ENCODE measurements at places on chromosomes 4 and X.

- no peak for DNase-seq
These were observed 114.6 kb downstream of the PCDH18 start for GRCh38 chr4:137417676-137418075.

- no peak for DNase-seq
These were observed 183.5 kb downstream of the ZC4H2 start for GRCh38 chrX:64792598-64793337.

GRCh38 chr4:133156096-133156495, 7.0 kb downstream of the PCDH10 start:
- DNase-seq: no peak

- no peak for DNase-seq
These were observed 307.0 kb downstream of the ADGRL3 start for GRCh38 chr4:61507091-61507490.

- DNase-seq: no peak
These were observed 84.8 kb downstream of the TMEM144 start for GRCh38 chr4:158295053-158295452.

DNA sequence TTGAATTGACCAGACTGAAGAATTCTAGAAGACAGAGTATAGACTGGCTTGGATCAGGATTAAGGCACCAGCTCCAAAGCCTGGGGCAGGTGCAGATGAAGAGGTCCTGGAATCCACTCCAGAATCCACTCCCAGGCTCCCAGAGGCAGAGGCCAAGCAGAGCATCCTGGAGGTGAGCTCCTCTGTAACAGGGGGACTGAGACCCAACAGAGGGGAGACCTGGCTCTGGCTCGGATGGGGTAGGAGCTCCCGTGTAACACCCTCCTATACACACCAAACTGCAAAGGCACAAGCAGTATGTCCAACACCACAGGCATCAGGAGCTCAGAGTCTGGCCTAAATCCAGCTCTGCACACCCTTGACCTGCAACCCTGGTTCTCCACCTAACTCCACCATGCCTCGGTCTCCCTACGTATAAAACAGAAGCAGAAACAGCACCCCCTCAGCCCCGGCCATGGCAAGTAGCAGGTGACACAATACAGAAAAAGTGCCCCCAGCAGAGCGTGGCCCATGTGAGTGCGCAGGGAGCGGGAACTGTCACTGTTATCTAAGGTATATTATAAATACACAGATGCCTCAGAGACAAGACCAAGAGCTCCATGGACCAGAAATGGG, 14.9 kb downstream of the RNF212 start:
- no peak for DNase-seq

DNA sequence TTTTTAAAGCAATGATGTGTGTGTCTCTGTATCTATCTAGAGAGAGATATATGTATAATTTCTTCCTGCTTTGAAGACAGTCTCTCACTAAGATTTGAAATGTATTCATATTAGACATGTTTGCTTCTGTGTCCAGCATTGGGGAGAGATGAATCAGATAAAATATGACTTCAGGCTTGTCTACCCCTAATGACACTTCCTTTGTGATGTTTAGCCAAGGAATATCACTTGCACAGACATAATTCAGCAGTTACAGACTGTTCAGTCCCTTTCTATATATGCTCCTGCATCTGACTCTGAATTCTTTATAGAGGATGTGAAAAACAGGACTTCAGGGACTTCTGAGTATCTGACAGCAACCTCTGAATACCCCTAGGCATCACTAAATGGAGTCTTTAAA, 158.4 kb downstream of the DCLK2 start:
- DNase-seq: no peak

- no peak for DNase-seq
These were observed 531 bp downstream of the DGKQ start for GRCh38 chr4:972651-973424.

- no peak for DNase-seq
These were observed 10.4 kb downstream of the RELL1 start for GRCh38 chr4:37675587-37676290.

DNA sequence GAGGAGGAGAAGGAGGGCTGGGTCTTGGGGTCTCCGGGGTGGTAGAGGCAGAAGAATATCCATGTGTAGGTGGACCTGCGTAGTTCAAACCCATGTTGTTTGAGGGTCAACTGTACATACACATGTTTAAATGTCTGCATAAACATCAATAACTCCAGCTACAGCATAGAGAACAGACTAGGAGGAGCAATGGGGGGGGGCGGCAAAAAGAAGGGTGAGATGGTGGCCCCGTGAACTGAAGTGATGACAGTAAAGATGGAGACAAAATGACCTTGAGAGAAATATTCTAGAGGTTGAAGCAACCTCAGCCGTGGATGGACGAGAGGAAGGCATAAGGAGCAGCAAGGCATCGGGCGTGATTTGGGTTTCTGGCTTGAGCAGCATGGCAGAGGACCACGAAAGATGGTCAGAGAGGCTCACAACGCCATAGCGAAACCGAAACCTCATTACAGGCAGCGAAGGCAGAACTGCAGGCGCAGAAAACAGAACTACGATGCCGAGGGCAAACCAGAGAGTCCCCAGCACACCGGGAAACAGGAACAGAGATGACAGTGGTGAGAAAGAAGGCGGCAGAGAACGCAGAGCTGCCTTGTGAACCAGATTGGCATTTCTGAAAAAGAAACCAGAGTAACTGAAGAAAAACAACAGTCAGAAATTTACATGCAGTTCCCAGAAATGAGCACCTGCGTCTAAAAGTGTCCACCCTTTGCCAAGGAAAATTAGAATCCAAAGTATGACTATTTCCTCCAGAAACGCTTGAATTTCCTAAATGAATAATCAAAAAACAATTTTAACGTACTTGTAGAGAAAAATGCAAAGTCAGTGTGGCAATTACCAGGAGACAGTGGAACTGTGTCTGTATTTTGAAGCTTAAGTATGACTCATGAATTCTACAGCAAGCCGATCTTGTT, 50.3 kb upstream of the ENPP6 start:
- peak; percentile 77 for DNase-seq

- DNase-seq: no peak
These were observed 3.5 kb downstream of the MXD4 start for GRCh38 chr4:2258091-2259035.

DNA sequence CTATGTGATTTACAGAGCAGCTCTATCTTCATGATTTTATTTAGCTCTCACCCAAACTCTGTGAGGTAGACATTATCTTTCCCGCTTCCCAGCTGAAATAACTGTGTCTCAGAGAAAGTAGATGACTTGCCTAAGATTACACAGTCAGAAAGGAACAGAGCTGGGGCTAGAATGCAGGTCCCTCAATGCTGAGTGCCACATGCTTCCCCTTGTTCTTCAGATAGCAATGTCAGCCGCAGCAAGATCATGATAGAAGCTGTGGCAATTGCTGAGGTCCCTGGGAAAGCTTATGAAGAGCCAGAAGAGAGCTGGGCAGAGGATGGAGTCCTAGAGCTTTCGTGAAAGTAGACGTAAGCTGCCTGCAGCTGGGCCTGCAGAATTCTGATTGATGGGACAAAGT, 11.1 kb upstream of the GABRE start:
- DNase-seq: no peak

DNA sequence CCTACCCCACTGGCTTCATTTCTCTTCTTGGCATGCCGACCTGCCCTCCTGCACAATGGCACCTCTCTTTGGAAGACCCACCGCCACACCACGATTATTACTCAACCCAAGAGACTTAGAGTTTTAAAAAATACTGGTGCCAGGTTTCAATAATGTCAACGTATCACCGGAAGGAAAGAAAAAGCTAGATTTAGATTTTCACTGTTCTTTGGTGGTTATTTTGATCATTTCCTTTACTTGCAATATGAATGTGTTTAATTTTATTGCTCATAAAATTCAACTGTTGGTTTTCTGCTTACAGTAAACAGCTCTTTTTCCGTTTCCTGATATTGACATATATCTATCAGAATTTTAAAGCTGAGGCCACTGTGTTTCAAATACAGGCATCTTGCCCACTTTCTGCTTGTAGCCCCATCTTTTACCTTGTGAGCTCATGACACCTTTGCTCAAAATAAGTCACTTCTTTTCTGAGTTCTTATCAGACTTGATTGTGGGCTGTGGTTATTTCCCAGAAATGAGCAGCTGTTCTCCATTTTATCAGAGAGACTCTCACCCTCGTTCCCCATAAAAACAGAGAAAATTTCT, 439.1 kb downstream of the INPP4B start:
- no peak for DNase-seq

DNA sequence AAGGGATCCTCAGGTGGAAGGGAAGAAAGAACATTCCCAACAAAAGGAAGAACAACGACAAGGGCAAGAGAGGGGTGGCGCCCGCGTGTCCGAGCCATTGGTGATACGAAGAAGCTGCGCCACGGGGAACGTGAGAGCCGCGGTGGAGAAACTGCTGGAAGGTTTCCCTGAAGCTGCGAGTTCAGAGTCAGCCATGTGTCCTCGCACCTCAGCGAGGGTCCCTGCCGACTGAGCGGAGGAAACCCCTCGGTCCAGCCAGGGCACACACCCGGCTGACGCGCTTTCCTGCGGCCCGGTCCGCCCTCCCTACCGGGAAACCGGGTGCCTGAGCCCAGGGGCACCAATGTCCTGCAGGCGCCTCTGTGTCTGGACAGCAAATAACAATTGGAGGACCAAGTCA, 18.0 kb downstream of the IRF2 start:
- DNase-seq: no peak

DNA sequence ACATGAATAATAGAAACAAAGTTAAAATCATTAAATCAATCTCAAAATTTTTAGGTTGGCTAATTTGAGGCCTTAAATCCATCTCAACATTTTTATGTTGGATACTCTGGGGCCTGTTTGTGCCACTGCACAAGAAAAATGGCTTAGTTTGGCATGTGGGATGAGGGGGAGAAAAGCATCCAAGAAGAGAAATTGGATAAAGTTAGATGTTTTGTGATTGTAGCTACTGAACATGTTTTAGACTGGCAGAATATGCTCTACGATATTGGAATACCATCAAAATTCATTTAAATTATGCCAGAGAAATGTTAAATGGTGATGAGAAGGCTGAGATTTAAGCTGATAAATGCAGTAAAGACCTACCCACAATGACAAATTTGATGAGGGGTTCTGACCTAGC, 376.9 kb downstream of the CXXC4 start:
- DNase-seq: no peak

DNA sequence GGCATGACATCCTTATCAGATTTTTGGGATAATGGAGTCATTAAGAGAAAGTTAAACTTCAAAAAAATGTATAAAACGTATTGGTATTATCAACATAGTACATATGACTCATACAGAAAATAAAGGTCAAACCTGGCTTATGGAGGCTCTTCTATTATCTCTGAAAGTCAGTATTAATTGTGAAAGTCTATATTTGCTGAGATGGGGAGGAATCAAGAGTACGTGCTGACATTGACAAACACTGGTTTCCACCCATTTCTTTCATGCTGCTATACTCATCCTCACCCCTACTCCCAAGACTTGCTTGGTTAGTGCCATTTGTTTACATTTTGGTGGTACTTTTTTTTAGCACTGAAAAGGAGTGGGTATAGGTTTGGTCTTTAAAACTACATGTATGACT, 30.8 kb upstream of the PLA2G12A start:
- DNase-seq: no peak
